ENCODE measurements at places on chromosomes 12 and 14.
A peak's percentile ranks its signal among the peaks of the same experiment; 100 is the strongest.

DNA sequence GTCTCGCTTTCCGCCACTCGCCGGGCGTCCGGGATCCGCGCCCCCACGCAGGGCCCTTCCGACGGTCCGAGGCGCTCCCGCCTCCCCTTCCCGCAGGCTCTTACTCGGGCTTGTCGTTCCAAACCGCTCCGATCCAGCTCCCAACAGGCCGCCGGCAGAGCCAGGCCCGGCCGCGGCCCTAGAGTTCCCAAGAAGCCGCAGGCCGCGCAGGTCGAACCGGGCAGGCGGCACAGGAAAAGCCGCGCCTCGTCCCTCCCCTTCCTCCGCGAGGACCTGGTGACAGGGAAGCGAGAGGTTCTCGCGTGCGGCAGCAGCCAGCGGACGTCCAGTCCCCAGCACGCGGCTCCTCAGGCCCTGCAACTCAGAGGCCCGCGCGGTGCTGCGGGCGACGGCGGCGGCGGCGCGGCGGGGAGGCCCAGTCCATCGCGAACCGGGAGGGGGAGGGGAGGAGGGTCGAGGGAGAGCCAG is 272 bp downstream of the HECTD1 start:
- DNase-seq, result no peak

- no peak for DNase-seq
These were observed 48.5 kb upstream of the RNU6-8 start for GRCh38 chr14:32251530-32251929.

DNA sequence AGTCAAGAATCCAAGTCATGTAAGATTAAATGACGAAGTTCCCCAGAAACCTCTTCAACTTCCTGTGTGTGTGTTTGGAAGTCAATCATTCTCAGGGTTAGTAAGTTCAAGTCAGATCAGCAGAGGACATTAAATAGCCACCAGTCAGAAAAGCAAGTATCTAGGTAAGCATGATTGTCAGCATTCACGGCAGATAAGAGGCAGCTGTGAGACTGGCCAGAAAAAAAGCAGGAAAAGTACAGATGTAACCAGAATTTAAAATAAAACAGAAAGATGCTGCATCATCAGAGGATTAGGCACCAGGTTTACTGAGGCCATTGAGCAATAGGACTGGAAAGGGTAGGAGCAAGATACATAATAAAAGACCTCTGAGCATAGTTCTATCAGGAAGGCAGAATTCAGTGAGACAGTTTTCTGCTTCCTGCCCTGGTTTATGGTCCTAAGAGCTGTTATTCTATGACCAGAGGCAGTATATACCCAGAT is 606.9 kb downstream of the FSCB start:
- no peak for DNase-seq

- DNase-seq, result peak; percentile 19
These were observed 1.4 kb upstream of the ABCD2 start for GRCh38 chr12:39620659-39621658.

GRCh38 chr14:64801800-64802199 is 77.9 kb downstream of the SPTB start:
- peak; percentile 19 for DNase-seq

DNA sequence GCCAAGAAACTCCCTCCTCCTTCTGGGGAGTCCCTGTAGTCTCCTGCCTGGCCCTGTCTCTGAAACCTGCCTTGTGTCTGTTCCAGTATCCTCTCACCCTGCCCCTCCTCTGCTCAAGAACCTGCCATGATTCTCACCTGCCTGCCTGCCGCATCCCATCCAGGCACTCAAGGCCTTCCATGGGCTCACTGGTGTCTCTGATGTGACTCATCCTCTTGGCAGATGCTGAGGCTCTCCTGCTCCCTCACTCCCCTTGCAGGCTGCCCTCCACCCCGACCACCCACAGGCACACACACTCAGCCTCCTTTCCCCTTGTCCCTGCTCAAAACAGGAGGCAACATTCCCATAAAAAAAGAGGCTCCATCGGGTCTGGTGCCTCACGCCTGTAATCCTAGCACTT is 5.8 kb upstream of the BEGAIN start:
- DNase-seq, result no peak

DNA sequence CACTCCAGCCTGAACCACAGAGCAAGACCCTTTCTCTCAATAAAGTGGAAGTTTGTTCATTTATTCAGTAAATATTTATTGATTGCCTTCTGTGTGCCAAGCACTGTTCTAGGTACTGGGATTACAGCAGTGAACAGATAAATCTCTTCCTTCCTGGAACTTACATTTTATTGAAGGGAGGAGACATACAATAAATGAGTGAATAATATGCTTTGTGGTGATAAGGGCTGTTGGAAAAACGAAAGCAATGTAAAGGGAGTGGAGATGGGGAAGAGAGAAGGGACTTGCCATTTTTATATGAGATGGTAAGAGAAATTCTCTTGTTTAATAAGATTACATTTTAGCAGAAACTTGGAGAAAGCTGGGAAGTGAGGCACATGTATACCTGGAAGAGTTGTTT is 1.6 kb downstream of the GSKIP start:
- DNase-seq, result no peak

- no peak for DNase-seq
These were observed 11.5 kb upstream of the E2F7 start for GRCh38 chr12:77076886-77077285.

- no peak for DNase-seq
These were observed 116.5 kb downstream of the TMTC2 start for GRCh38 chr12:82803201-82803600.

DNA sequence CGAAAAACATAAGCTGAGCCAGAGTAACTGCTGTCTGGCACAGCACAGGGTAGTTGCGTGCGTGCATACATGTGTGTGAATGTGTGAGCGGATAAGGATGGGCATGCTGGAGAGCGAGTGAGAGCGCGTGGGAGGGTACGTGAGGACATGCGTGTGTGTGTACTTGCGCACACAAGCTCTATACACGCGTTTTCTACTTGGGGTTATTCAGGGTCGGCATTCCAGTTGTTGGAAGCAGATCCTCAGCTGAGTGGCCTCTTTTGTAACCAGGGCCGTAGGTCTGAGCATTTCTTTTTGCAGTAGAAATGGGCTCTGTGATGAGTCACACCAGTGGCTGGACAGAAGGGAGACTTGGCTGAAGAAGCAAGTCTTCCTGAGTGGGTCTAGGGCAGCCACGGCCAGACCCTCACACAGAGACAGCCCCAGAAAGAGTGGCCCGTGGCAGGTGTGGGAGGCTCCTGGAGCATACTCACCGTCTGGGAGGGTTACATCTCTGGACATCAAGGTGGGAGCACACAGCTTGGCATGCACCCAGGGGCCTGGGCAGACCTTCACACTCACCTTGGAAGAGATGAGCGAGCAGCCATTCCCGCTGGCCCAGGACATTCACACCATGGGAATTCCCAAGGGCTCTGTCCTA is 78.0 kb downstream of the LRRC74A start:
- DNase-seq, result peak; percentile 94

- peak; percentile 93 for DNase-seq
These were observed 56.3 kb downstream of the FGD4 start for GRCh38 chr12:32455607-32456071.

GRCh38 chr14:96949594-96949993 is 152.4 kb downstream of the VRK1 start:
- DNase-seq, result no peak

GRCh38 chr12:121800694-121801594 is 2.9 kb upstream of the SETD1B start:
- peak; percentile 86 for DNase-seq

DNA sequence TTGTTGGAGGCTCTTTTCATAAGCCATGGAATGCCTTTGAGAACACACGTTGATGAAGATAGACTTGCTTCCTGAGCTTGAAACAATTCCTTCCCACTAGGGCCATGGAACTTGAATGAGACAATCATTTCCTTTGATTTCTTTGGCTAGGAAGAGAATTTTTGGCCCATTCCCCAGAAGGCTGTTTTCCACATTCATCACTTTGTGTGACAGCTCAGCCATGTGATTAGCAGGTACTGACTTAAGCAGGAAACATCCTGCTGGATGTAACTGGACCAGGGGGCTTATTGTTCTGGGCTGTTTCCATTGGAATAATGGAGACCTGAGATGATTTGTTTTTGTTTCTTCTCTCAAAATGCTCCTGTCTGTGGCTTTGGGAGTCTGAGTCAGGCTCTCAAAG is 469.8 kb upstream of the SEL1L start:
- DNase-seq, result no peak

GRCh38 chr14:83425138-83425537 is 1891.5 kb upstream of the SEL1L start:
- DNase-seq, result peak; percentile 82

DNA sequence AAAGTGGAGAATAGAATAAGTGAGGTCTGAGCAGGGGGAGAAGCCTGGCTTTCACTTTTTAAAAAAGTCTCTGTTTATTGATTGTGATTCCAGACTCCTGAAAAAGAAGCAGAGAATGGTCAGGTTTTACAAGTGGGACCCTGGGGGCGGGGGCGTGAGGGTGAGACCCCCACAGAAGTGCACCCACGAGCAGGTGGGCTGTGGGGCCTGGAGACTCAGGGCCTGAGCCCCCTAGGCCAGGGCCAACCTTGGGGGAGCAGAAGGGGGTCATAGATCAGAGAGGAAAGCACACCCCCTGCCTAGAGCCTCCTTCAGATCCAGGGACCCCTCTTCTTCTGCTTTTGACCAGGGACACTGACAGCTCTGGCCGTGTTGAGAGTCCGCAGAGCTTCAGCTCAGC is 180.3 kb downstream of the ADGRD1 start:
- no peak for DNase-seq

- no peak for DNase-seq
These were observed 32.1 kb downstream of the SNRNP35 start for GRCh38 chr12:123490089-123490488.

DNA sequence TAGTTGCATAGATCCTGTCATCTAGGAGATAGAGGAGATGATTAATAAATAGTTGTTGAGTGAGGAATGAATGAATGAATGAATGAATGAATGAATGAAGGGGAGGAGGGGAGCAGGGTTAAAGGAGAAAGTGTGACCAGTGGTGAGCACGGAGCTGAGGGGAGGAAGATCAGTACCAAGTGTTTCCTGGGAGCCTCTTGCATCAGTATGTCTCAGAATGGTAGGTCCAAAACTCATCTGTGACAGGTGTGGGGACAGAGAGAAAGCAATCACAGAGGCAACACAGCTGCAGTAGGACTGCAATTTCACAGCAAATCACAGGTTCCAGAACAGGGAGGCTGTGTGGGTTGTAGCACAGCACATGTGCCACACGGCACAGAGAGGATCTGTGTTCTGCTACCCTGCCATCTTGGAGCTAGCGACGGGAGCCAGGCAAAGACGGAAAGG is 14.5 kb upstream of the TNFRSF1A start:
- no peak for DNase-seq

DNA sequence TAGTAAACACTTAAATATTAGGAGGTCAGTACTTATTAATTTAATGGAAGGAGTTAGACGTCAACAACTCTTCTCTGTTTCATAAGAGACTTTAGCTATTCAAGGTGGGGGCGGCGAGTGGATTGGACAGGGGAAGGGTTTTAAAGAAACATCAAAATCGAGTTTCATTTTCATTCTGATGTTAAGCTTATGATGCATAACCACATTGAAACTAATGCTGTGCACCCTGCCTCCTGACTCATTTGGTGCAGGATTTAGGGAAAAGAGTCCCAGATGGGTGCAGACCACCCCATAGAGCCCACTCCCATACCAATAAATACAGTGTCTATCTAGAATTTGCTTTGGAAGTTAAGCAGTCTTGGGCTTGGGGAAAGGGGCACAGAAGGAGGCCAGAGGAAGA is 7.4 kb downstream of the ZBTB39 start:
- DNase-seq, result no peak

DNA sequence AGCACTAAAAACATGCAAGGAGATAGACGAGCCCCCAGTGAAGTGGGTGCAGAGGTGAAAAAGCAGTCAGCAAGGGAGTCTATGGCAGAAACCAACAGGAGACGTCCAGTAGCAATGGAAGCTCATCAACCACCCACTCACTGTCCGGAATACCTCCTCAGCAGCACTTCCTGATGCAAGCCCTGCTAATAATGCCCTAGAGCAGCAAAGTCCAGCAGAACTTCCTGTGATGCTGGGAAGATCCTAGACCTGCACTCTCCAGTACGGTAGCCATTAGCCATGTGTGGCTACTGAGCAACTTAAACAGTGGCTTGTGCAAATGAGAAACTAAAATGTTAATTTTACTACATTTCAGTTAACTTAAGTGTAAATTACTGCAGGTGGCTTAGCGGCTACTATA is 11.0 kb downstream of the SERPINA9 start:
- DNase-seq, result no peak

GRCh38 chr12:50621399-50622300 is 116.9 kb downstream of the DIP2B start:
- no peak for DNase-seq

DNA sequence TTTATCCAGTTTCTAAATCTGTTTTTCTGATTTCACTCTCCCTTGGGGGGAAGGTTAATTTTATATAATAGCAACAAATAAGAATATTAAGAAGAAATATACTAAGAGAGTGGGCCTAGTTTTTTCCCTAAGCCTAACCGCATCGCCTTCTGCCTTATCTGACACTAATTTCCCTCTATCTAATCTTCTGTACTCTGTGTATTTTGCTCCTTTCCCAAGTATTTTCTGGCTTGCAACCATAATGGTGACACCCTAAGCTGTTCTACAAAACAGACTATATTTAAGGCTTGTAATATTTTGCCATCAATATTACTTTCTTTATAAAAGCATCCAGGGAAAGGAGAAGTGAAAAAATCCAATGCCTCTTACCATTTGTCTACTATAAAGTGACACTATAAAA is 1168.8 kb downstream of the GALC start:
- no peak for DNase-seq

DNA sequence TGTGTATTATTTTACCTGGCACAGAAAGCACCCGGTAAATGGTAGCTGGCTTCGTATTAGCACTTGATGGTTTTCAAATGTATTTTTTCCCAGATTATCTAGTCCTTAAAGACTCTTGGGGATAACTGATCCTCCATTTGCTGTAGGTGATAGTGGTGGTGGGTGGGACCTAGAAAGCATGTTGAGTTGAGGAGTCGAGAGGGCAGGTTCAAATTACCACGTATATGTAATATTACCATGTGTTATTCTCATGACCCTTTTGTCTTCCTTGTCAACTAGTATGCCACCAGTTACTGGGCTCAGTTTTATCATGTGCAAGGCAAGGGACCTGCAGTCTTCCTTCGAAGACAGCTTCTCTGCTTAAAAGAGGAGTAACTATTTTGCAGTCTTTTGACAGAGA is 1.8 kb downstream of the GLRX5 start:
- DNase-seq, result no peak

GRCh38 chr12:19484738-19485137 is 45.4 kb downstream of the AEBP2 start:
- no peak for DNase-seq

DNA sequence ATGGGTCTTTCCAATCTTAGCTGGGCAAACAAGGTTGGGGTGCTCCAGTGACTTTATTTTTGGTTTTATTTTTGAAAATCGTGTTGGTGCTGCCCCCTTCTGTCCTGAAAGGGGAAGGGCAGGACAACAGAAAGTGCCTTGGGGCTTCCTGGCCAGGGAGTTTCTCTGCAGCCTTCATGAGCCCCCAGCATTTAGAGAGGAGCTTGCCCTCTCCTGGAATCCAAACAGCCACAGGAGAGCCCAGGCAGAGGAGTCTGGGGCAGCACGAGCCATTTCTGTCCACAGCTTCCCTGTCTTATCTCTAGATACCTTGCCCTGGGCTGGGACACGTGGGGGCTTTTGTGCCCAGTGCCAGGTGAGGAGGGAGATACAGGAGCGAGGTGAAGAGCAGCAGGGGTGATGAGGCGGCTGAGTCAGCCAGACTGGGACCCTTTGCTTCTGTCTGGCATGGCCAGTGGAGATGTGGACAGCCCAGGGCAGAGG is 4.4 kb upstream of the C1RL start:
- DNase-seq, result peak; percentile 73
